HFFc6 (cell line): ENCODE measurements at places on chromosomes 2 and 18. TPM values are rescaled to one million over a fixed set of nuclear protein-coding genes. Genes with fewer than 3 reads are reported as not detected.

KCNIP3 gene
- 1.0 to 2.4 TPM (median 2.3 TPM) in 3 replicates for total RNA-seq

TRIM43B gene
- not detected in 3 replicates for total RNA-seq

TRIM54 gene
- not detected in 3 replicates for total RNA-seq

MC2R gene
- total RNA-seq: not detected in 3 replicates

RSAD2 gene
- not detected in 2 replicates for total RNA-seq

TRIM43 gene
- not detected in 2 replicates for total RNA-seq

GRCh38 chr18:30652387-30652786, 390.2 kb downstream of the DSC3 start:
- DNase-seq: no peak
- H3K4me3 ChIP-seq: no peak overlapping the region
- no peaks in the 10 kb centered on the region for H3K4me1 ChIP-seq
- H3K27me3 ChIP-seq: no peaks in the 10 kb centered on the region
- H3K36me3 ChIP-seq: no peaks in the 10 kb centered on the region

GRCh38 chr2:43025709-43026295, 200.6 kb downstream of the ZFP36L2 start:
- H3K27ac ChIP-seq: 0 out of 2 replicates have a peak overlapping the region, but pooled peaks have one; percentile 50
- no peak overlapping the region for H3K4me3 ChIP-seq
- H3K4me1 ChIP-seq: peaks cover 20% of the 10 kb centered on the region
- peaks cover 4% of the 10 kb centered on the region; the same call in 1 of the 2 replicates for H3K27me3 ChIP-seq

- no peaks in the 10 kb centered on the region for H3K27me3 ChIP-seq
- no peak overlapping the region for H3K4me3 ChIP-seq
Measured at GRCh38 chr2:195677290-195677689, 20.3 kb downstream of the SLC39A10 start.

DNA sequence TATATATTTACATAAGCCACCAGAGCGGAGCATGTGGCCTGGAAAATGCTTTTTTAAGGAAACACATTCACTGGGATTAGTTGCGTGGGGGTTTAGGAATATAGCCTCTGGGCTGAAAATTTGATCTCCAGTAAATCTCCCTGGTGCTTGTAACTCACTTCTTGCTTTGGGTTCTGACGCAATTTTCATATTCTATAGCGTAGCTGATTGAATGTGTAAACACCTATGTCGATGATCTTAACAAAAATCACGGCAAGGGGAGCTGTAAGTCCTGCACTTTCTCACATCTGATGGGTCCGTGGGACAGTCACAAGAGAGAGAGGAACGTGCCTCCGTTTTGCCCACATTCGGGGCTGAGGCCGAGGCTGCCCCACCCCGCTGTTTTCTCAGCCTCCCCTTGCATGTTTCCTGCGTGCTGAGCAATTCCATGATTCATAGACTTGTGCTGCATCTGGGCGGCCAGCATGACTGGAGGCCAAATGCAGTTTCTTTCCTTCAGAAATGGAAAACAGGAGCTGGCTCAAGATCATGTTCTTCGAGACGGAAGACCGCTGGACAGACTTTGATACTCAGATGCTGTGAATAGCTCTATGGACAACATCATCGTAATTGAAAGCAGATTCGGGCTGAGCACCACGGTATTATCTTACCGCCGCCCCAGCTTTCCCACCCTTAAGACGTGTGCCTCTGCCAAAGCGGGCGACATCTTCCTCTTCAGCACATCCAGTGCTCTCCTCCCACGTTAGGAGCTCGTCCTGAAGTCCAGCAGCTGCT, 109.2 kb downstream of the TMEM18 start:
- H3K27ac ChIP-seq: peak overlapping the region; percentile 91
- H3K36me3 ChIP-seq: no peaks in the 10 kb centered on the region; the same call in 1 of the 2 replicates
- peaks cover 26% of the 10 kb centered on the region for H3K4me1 ChIP-seq
- peak overlapping the region; percentile 88 for H3K4me3 ChIP-seq
- DNase-seq: peak; percentile 71

DNA sequence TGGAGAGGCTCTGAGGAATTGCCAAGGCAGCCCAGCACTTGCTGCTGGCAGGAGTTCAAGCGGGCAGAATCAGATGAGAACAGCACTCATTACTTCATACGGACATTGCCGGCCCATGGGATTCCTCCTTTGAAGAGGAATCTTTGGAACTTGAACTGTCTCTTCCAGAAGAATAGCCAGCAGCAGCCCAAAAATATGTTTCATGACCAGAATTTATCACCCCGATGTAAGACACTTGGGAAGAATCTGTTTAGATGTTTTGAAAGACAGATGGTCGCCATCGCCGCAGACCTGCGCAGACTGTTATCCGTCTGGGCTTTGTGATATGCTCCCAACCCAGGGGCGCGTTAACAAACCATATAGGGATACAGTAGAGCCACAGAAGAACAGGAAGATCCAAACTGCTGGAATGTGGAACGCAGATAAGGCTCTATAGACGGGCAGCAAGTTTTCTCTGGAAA, 3.7 kb upstream of the ADI1 start:
- peak overlapping the region; percentile 79 for H3K27ac ChIP-seq
- peaks cover 48% of the 10 kb centered on the region for H3K4me1 ChIP-seq
- no peak overlapping the region for H3K4me3 ChIP-seq
- H3K27me3 ChIP-seq: peaks cover 1% of the 10 kb centered on the region
- no peaks in the 10 kb centered on the region for H3K36me3 ChIP-seq

- no peaks in the 10 kb centered on the region for H3K36me3 ChIP-seq
- H3K4me1 ChIP-seq: 0 out of 2 replicates have a peak, but pooled peaks cover 5% of the 10 kb centered on the region
- no peak for DNase-seq
Measured at GRCh38 chr2:8380566-8380965, 301.3 kb upstream of the ID2 start.

DNA sequence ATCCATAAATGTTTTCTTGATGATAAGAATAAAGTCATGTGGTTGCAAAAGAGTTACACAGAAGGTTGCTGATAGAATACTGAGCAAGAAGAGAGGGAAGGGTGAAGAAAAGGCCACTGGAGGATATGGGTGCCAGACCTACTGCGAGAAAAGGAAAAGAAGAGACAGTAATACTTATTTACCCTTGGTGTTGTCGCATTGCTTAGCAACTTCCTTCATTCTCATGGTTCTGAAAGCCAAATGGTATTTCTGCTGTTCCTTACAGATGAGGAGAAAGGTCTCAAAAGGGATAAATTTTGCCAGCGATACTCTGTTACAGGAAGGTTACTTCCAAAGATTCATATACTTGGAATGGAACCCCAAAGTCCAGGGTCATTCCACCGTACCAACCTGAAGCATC, 62.5 kb downstream of the LHCGR start:
- H3K27me3 ChIP-seq: no peaks in the 10 kb centered on the region; the same call in 1 of the 2 replicates
- H3K4me1 ChIP-seq: no peaks in the 10 kb centered on the region
- no peak overlapping the region for H3K4me3 ChIP-seq
- no peaks in the 10 kb centered on the region for H3K36me3 ChIP-seq
- H3K27ac ChIP-seq: no peak overlapping the region

DNA sequence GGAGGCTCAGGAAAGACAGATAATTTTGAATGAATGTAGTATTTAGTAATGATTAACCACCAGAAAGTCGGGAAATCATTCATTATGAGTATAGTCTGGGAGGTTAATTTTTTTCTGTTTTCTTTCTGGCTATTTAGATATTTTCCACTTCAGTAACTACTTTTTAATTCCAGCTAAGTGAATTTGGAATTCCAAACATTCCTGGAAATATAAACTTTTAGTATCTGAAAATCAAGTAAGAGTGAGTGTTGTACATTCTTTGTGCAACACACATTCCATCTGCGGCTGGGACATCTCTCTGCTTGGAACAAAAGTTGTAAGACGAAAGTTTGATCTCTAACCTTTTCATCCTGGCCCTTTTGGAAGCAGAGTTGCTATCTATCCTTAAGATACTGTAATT, 275.7 kb upstream of the SPRED2 start:
- peak; percentile 20 for DNase-seq
- H3K36me3 ChIP-seq: no peaks in the 10 kb centered on the region
- peaks cover 6% of the 10 kb centered on the region for H3K27me3 ChIP-seq
- no peak overlapping the region; the same call in 1 of the 2 replicates for H3K27ac ChIP-seq
- peak overlapping the region; percentile 63 for H3K4me3 ChIP-seq

DNA sequence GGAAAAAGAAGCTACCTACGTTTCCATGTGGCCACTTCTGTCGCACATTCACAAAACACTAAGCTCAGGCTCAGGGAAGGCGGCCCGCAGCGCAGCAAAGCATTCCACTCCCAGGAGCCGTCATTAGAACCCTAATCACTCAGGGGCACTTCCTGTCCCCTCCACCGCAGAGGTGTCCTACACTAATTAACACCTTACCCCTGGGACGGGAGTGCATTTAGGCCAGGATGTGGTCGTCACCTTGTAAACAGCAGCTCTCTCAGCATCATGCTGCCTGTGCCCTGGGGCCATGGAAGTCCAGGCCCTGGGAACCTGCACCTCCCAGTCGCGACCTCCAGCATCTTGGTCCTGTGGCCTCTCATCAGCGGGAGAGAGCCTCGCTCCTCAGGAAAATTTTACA, 359.8 kb upstream of the SALL3 start:
- H3K27ac ChIP-seq: no peak overlapping the region
- H3K4me3 ChIP-seq: no peak overlapping the region
- H3K27me3 ChIP-seq: no peaks in the 10 kb centered on the region; the same call in 1 of the 2 replicates
- H3K4me1 ChIP-seq: no peaks in the 10 kb centered on the region
- peaks cover 6% of the 10 kb centered on the region for H3K36me3 ChIP-seq
- DNase-seq: no peak

DNA sequence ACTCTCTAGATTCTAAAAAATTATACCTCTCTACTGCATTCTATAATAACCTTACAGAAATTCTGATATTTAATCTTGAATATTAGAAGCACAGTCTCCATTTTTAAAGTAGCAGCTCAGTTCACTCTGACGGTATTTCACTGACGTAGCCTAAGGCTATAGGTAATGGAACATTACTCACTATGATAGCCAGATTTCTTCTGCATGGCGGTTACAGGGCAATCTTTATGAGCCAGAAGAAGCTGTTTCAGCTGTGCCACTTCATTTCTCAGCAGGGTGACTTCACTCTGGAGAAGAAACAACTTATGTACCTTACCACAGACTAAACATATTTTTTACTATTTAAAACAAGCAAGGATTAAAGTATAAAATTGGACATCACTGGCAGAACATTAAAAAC, 75.3 kb upstream of the CHN1 start:
- H3K4me1 ChIP-seq: no peaks in the 10 kb centered on the region
- no peak overlapping the region for H3K27ac ChIP-seq
- no peaks in the 10 kb centered on the region for H3K27me3 ChIP-seq

GRCh38 chr2:33242845-33243244, 233.6 kb upstream of the RASGRP3 start:
- H3K4me3 ChIP-seq: no peak overlapping the region
